ENCODE measurements at places on chromosomes 1 and 21. TPM values are rescaled to one million over a fixed set of nuclear protein-coding genes. Genes with fewer than 3 reads are reported as not detected.

DNA sequence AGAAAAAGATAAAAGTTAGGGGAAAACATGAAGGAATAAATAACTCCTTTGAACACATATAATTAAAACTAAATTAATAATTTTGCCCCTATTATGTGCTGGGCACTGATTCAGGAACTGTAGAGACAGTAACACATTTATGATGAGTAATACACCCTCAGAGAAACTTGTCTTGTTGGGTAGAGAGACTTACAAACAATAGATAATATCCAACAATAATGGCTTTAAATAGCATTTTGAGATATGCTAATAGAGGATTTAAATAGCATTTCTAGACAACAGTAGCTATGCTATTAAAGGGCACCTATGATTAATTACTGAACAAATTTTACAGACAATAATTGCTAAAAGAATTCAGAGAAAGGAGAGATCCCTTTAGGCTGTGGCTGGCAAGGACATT, 455.5 kb downstream of the NUF2 start:
- no peak for DNase-seq

Gene HAO2
- total RNA-seq: not detected

Gene CELSR2
- total RNA-seq: 14.1 TPM

DNA sequence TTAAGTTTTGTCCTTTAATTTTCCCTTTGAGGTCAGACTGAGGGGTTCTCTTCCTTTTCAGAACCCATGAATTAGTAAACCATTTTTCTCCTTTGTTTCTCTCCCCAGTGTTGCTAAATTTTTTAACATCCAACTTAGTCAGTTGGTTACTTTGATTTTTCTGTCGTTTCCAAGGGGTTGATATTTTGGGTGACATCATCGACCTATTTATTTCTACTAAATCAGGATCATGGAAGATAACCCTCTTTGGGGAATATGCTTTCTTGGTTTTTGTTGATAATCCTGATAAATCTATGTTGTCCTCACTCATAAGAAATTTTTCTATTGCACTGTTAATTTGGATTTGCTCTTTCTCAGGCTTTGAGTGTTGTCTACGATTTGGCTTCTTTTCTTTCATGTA, 40.9 kb downstream of the LRRC53 start:
- no peak for DNase-seq

Gene NUCKS1
- 143 TPM for total RNA-seq

All from foreskin keratinocyte (primary cell).